ENCODE measurements at places on chromosomes 2 and 18. TPM values are rescaled to one million over a fixed set of nuclear protein-coding genes. Genes with fewer than 3 reads are reported as not detected.

The SNED1 gene
- total RNA-seq: 7.4 TPM

DNA sequence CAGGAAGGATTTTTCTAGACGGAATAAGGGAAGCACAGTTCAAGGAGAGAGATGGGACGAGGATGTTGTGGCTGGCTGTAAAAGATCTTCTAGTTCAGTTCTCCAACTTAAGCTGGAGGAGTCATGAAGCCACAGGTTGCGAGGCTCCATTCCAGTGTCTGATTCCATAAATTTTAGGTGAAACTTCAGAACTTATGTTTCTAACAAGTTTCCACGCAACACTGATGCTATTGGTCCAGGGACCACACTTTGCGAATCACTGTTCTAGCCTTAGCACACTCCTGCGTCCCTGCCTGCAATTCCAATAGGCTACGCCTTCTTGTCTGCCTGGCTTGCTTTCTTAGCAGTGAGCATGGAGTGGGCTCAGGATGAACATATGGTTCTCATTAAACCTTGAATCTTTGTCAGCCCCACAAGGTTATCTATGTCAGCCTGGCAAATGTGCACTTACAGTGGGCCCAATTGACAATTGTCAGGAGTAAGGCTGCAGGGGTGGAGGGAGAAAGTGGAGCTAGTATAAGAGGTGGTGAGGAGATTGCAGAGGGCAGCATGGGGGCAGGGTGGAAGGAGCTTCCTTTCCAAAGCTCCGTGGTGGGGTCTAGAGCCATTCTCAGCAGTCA, 438.1 kb upstream of the ST6GAL2 start:
- H3K36me3 ChIP-seq: no peaks in the 10 kb centered on the region
- H3K27ac ChIP-seq: no peak overlapping the region
- no peaks in the 10 kb centered on the region for H3K4me1 ChIP-seq
- no peaks in the 10 kb centered on the region for H3K27me3 ChIP-seq

- H3K27ac ChIP-seq: no peak overlapping the region
- no peaks in the 10 kb centered on the region for H3K4me1 ChIP-seq
- no peak overlapping the region for H3K4me3 ChIP-seq
- H3K36me3 ChIP-seq: no peaks in the 10 kb centered on the region
- DNase-seq: no peak
These were observed 187.3 kb downstream of the RTP5 start for GRCh38 chr2:242056785-242057184.

GRCh38 chr2:239826786-239827522, 198.2 kb downstream of the NDUFA10 start:
- no peak overlapping the region for H3K4me3 ChIP-seq

The IL1R2 gene
- total RNA-seq: 18.3 TPM

- no peak overlapping the region for H3K4me3 ChIP-seq
- H3K27me3 ChIP-seq: peaks cover 4% of the 10 kb centered on the region
- no peaks in the 10 kb centered on the region for H3K4me1 ChIP-seq
- DNase-seq: no peak
- H3K27ac ChIP-seq: no peak overlapping the region
These were observed 27.7 kb upstream of the MAPRE3 start for GRCh38 chr2:26942543-26943295.

- H3K4me3 ChIP-seq: no peak overlapping the region
- no peaks in the 10 kb centered on the region for H3K4me1 ChIP-seq
- no peaks in the 10 kb centered on the region for H3K27me3 ChIP-seq
- no peaks in the 10 kb centered on the region for H3K36me3 ChIP-seq
These were observed 217.8 kb upstream of the NXPH2 start for GRCh38 chr2:138997856-138998517.

GRCh38 chr2:37377187-37377532, 32.7 kb downstream of the QPCT start:
- no peaks in the 10 kb centered on the region for H3K4me1 ChIP-seq
- no peak overlapping the region for H3K27ac ChIP-seq
- H3K4me3 ChIP-seq: no peak overlapping the region
- no peak for DNase-seq
